A549 treated with ZK216348 at 1 μM for 4 hours (cell line): ENCODE measurements at places on chromosomes 1 and 21. TPM values are rescaled to one million over a fixed set of nuclear protein-coding genes. Genes with fewer than 3 reads are reported as not detected.

The FOXO6 gene
- total RNA-seq = 0.48 to 1.1 TPM (median 1.0 TPM) in 5 replicates

The TMEM35B gene
- 13.3 to 16.4 TPM (median 15.1 TPM) in 5 replicates for total RNA-seq

The GBP2 gene
- total RNA-seq = 0.53 to 1.4 TPM (median 0.85 TPM) in 5 replicates

The BMP8B gene
- total RNA-seq = 3.7 to 5.4 TPM (median 4.5 TPM) in 5 replicates
